Activated naive CD4-positive, alpha-beta T cell treated with anti-CD3 and anti-CD28 coated beads, Interleukin-2, amount 50 U/mL, for 16 hours (primary cell): ENCODE measurements at places on chromosomes 13 and 19.

DNA sequence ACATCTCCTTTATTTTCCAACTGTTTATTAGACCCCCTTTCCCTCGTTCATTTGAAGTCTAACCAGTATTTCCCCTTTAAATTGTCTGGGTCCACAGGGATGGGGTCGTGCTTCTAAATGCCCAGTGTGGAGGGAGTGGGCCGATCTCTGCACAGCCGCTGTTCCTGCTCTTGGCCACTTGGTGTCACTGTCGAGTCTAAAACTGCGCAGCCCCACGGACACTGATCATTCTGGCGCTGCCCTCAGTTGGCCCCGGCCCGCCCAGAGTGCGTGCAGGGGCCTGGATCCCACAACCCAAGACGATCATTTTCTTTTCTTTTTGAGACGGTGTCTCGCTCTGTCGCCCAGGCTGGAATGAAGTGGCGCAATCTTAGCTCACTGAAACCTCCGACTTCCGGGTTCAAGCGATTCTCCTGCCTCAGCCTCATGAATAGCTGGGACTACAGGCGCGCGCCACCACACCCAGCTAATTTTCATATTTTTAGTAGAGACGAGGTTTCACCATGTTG, 12.0 kb downstream of the WDR88 start:
- peak; percentile 48 for DNase-seq

GRCh38 chr19:39131255-39131755, 5.7 kb downstream of the PAK4 start:
- no peak for DNase-seq

GRCh38 chr19:374183-374885, 29.7 kb upstream of the MIER2 start:
- DNase-seq = no peak

GRCh38 chr13:75359266-75359665, 122.7 kb downstream of the TBC1D4 start:
- no peak for DNase-seq

DNA sequence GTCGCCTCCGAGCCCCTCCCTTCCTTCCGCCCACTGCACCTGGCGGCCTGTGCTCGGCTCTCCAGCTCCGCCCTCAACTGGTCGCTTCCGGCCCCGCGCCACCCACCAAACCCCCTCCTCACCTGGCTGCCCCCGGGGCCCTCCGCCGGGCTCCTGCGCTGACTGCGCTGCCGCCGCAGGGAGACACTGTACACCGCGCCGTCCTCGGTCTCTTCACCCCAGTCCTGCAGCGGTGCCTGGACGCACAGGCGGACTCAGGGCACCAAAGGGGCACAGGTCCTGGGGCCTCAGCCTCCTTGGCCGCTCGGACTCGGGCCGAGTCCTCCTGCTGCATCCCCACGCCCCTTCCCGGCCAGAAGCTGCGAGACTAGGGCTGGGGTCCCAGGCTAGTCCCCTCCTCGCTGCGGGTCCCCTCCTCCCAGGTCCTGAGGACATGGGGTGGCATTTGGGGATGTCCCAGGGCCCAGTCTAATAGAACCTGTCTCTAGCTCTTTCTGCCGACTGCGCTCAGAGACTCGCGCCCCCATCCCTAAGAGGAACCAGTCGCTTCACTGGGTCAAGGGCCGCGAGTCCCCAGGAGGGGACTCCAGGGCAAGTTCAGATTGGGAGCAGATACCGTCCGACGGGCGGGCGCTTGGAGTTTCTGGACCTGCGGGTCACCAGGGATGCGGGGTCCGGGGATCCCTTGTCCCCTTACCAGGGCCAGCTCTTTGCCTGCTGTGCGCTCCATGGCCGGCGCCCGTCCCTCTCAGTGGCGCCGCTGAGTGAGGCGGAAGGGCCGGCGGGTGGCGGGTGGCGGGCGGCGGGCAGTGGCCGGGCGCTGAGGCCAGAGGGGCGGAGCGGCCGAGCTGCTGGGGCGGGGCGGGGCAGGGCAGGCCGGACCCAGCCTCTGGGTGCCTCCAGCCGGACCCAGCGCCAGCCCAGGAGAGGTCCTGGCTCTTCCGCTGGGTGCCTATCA, at the start of gene RGL3:
Gene RGL3, minus strand, starts transcription at position 766 of the 958 bp plus-strand sequence. Its CDS starts 36 bp downstream, at position 730.
- DNase-seq = no peak

DNA sequence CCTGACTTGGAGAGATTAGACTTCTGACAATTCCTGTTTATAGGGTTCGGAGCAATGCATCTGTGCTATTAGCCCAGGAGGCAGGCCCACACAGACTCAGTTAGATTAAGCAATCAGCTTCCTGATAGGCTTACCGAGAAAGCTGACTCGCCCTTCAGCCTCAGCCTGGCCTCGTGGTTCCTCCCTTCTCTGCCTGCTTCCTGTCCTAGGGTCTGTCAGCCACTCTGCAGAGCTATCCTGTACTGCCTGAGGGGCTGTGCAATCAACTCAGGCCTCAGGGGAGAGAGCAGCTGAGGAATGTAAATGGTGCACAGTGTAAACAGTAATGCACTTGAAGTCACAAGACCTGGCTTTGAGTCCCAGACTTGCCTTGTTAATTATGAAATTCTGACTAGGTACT, 30.7 kb downstream of the HTR2A start:
- DNase-seq = no peak

DNA sequence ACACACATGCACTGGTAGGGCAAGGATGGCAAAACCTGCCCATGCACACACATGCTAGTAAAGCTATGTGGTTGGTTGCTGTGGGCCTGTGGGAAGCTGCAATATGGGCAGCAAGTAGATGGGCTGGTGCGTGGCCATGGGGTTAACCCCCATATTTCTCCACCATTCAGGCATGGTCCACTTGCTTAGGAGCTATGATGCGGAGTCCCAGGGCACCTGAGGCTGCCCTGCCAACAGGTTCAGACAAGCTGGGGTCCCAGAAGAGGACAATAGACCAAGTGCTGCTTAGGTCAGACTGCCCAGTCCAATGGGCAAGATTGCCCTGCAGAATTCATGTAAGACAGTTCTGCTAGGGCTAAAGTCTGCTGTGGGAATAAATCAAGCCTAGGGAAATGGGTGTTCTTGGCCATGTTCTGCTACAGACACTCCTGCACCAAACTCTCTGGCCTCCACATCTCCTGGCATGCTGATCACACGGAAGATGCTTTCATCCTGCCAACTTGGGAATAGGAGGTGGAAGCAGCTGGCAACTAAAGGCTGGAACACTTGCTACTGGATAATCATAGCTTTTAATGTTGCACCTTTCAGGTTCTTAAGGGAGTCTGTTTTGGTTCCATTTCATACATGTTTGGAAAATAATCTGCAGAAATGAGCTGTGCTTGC, 646.3 kb upstream of the SLITRK1 start:
- no peak for DNase-seq

DNA sequence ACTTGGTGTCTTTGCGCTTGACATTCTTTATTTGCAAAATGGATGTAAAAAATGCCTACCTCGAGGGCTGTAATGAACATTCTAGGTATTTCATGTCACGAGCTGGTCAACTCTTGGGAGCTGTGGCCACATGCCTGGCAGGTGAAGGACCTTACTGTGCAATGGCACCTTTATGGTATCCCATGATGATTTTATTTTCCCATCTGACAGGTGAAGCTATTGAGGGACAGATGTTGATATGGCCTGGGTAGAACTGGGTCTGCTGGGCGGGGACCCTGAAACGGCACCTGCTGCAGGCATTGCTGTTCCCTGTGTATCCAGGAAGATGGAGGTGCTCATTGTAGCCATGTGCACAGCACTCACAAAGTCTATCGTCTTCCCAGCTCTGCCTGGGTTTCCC, 332.2 kb downstream of the TEX29 start:
- DNase-seq = no peak

DNA sequence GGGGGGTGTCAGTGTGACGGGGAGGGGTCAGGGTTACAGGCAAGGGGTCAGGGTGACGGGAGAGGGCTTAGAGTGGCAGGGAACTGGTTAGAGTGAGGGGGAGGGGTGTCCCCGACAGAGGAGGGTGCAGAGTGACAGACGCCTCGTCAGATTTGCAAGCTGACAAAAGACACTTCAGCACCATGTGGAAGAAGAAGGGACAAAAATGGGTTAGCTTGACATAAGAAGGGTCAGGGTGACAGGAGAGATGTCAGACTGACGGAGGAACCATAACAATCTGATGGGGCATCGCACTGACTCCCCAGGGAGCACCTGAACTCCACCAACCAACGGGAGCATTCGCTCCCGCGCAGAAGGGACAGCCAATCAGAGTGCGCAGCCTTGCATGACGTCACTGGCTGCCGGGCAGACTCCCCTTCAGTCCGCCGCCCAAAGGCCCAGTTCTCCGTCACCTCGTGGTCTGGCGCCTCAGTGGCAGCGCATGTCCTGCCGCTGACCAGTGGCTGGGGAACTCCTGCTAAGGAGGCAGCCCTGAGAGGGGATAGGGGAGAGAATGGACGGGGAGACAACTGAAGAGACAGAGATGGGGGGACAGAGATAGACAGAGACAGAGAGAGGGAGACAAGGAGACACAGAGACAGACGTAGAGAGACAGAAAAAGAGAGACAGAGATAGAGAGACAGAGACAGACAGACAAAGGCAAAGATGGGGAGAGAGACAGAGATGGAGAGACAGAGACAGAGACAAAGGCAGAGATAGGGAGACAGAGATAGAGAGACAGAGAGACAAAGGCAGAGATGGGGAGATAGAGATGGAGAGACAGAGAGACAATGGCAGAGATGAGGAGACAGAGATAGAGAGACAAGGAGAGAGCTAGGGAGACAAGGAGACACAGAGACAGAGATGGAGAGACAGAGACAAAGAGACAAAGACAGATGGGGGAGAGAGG, 30.2 kb downstream of the C19orf81 start:
- DNase-seq = peak; percentile 76

- DNase-seq = no peak
These were observed 654 bp downstream of the CEP89 start for GRCh38 chr19:32971012-32971595.

DNA sequence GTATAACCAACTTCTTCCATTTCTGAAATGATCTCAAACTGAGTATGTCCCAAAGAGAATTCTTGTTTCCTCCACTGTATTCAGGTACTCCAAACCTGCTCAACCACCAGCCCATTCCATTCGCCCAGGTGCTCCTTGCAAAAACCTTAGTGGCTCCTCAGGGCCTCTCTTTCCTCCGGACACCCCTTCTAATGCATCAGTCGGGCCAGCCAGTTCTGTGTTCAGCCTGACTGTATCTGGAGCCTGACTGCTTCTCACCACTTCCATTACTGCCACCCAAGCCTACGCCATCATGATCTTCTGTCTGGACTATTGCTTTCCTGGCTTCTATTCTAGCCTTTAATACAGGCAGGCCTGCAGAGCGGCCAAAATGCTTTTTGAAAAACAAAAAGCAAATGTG, 1.5 kb downstream of the PHF11 start:
- no peak for DNase-seq

DNA sequence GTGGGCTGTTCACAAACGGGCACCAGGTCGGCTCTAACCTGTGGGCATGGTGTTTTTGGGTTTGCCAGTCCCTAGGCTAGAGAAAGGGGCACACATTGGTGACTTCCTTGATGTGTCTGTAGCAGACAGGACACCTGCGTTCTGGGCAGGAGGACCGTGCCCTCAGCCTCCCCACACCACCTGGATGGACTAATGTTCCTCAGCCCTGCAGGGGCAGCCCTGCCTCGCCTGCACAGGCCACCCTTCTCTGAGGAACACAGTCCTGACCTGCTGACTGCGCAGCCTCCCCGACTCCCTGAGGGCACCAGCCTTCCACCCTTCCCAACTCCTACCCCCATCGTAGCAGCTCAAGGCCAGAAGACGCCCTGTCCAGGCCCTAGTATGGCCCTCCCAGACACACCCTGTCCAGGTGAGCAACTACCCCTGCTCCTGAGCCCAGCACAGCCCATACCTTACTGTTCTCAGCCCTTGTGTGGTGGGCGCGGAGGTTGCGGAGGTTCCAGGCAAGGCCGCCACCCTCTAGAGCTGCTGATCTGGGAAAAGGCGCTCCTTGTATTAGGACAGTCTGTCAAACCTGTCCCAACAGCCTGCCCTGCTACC, 55.7 kb downstream of the GGACT start:
- DNase-seq = no peak

- peak; percentile 40 for DNase-seq
These were observed 7.1 kb downstream of the ARID3A start for GRCh38 chr19:932648-933552.

DNA sequence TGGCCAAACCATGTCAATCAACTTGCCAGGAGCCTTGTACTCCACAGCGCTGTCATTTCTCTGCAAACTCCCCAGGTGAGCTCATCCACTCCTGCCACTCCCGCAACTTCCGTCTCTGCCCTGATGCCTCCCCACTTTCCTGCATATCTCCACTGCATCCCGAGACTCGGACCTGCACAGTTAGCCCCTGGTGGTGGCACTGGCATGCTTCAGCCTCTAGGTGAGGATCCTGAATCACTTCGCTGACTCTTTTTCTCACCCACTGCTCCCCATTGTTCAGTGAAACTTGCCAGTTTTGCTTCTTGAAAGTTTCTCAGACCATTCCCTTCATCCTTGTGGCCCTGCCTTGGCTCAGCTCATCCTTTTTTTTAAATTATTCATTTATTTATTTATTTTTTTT, 3.4 kb upstream of the CTU1 start:
- DNase-seq = no peak

GRCh38 chr19:2064788-2065524, 13.9 kb upstream of the MKNK2 start:
- DNase-seq = no peak

DNA sequence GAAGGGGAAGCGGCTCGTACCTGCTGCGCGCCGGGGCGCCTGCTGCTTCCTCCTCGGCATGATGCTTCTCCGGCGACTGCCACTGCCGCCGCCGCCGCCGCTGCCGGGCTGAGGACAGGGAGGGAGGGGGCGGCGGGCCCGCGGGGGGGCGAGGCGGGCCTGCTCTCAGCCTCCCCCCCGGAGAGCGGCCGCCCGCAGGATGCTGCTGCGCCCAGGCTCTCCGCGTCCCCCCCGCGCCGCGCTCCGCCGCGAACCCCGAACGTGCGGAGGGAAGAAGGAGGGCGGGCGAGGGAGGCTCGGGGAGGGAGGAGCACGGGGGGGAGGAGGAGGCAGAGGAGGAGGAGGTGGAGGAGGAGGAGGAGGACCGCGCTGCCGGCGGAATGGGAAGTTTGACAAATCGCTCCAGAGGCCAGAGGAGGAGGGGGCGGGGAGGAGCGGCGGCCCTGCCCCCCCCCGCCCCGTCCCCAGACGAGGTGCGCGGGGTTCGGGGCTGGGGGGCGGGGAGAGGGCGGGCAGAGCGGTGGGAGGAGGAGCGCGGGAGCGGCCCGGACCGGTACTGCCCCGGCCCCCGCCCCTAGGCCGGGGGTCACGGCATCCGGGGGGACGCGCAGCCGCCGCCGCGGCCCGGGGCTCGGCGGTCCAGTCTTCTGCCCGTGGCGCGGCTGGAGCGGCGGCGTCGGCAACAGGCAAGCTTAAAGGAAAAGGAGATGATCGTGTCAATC, at the start of gene TSHZ3:
Gene TSHZ3, minus strand, starts transcription at position 277 of the 722 bp plus-strand sequence. Its CDS starts 217 bp downstream, at position 60.
- DNase-seq = peak; percentile 49

- no peak for DNase-seq
These were observed 47.8 kb upstream of the KPNA3 start for GRCh38 chr13:49840266-49840665.

- DNase-seq = no peak
These were observed 71.7 kb upstream of the WASF3 start for GRCh38 chr13:26485786-26486185.
